NCI-H1436 (cell line): ENCODE measurements at places on chromosomes 7 and 10.
A peak's percentile ranks its signal among the peaks of the same experiment; 100 is the strongest.

DNA sequence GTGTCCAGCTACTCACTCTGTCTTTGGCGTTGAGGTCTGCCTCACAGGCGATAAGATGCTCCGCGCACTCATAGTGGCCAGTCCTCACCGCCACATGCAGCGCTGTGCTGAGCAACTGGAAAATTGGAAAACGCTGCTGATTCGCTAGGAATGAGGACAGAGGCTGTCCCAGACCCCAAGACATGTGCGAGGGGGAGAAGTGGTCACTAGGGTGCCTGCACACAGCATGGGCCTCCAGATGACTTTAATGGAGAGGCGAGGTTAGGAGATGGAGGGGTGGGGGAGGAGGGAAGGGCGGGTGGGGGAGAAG, 5.2 kb downstream of the ANKRD1 start:
- DNase-seq, result no peak

DNA sequence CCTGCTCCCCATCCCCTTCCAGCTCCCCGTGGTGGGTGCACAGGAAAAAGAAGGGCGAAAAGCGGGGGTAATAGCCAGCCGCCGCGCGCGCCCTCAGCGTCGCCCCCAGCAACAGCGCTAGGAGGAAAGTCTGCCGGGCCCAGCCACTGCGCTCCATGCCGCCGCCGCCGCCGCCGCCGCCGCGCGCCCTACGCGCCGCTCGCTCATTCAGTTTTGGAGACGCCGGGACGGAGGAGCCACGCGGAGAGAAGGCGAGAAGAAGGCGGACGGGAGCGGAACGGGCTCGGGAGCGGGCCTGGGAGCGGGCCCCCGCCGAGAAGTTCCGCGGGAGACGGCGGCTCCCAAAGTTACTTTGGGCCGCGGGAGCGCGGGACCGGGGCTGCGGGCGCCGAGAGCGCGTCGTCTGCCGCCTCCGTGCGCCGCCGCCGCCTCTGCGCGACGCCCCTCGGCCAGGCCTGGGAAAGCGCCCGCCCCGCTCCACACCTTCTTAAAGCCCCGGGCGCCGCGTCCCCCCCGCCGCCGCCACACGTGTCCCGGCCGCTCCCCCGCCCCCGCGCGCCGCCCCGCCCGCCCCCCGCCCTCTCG, at the start of gene RELN:
TSS of gene RELN (minus strand) at position 459 of the 585 bp plus-strand sequence. CDS start at position 157, 302 bp downstream.
- DNase-seq, result peak; percentile 13

DNA sequence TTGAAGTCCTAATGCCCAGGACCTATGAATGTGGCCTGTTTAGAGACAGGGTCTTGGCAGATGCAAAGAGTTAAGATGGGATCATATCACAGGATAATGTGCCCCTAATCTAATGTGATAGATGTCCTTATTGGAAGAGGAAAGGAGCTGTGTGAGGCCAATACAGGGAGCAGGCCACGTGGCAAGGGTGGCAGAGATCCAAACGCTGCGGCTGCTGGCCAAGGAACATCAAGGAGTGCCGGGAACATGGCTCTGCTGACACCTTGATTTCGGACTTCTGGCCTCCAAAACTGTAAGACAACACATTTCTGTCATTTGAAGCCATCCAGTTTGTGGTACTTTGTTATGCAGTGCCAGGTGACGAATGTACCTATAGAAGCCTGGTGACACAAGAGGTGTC, 37.7 kb upstream of the EZH2 start:
- DNase-seq, result no peak

GRCh38 chr10:75876710-75877109, 445.3 kb downstream of the LRMDA start:
- DNase-seq, result no peak

DNA sequence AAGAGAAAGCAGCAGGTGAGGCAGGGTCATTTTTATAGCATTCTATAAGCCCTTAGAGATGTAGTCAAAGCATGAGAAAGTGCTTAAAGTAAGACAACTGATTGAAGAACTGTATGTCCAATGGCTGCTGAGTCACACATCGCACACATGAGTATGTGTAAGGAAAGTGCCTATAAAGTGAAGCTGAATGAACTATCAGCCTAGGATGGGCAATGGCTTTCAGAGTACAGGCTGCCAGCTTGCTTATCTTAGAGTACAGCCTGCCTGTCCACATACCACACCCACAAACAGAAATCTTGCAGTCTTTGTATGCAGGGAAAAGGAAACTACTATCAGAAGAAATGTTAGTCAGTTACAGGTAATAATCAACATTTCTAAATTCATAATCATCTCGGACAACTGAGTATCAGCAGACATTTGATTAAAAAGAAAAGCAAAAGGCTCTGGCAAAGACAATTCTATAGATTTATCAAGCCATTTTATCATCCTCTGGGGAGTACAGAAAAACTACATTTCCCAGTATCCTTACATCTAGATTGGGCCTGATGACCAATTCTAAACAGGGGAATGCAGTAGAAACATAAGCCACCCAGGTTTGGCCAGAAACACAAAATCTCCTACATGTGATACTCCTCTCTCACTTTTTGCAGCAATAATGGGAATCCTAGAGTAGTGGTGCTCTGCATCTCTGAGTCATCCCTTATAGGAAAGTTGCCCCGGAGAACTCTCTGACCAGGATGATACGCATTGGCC, 16.2 kb upstream of the EPHB6 start:
- DNase-seq, result no peak

DNA sequence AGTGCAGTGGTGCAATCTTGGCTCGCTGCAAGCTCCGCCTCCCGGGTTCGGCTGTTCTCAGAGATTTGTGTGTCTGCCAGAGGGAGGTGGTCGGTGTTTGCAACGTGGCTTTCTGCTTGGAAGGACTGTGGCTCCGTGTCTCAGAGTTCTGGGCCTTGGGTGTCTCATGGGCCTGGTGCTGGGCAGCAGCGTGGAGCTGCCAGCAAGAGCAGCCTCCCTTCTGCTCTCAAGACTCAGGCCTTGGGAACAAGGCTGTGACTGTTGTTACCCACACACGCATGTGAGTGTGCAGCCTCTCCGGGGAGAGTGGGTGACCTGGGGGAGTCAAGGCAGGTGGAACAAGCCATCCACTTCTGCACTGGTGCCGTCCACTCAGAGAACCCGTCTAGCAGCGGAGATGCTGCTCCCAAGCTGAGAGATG, 52.0 kb downstream of the VIPR2 start:
- no peak for DNase-seq

- no peak for DNase-seq
These were observed 174.5 kb downstream of the SH3PXD2A start for GRCh38 chr10:103680869-103681236.

- no peak for DNase-seq
These were observed 164.9 kb upstream of the AGR3 start for GRCh38 chr7:17046666-17047065.

- DNase-seq, result no peak
These were observed 228.0 kb downstream of the ELMO1 start for GRCh38 chr7:37220664-37221063.

DNA sequence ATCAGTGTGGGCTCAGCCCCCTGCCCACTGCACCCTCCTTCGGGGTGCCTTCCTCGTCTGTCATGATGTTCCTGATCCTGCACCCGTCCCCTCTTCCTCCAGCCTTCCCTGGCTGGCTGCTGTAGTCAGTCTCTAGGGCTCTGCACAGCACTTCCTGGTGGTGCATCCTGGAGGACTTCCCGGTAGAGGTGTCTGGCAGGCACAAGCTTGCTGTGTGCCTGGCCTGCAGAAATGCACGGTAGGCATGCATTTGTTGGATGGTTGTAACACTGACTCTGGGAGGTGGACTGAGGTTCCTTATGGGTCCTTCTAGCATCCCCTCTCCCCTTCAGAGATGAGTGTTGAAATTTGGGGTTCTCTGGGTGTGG, 92.8 kb downstream of the BMS1 start:
- DNase-seq, result no peak

DNA sequence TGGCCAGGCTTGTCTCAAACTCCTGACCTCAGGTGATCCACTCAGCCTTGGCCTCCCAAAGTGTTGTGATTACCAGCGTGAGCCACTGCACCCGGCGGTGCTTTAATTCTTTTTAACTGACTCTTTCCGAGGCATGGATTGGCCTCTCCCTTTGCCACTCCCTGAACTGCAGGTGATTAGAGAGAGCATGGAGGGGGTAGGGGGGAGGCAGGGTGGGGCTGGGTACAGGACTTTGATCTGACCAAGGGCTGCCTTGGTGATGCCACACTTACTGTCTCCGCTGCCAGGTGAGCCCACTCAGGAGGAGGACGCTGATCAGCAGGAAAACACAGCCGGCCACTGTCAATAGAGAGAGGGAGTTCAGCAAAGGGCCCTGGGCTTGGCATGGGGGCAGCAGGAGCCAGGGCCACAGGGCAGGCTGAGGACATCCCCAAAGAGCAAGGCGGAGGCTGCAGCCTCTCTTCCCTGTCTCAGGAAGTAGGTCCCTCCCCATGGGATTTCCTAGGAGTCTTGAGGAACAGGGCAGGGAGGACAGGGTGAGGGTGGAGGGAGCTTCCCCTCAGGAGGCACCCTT, 40.5 kb upstream of the IL15RA start:
- no peak for DNase-seq
